ENCODE measurements at places on chromosomes 11 and 22.

- no peak for DNase-seq
These were observed 6.3 kb downstream of the GRK2 start for GRCh38 chr11:67272327-67273259.

DNA sequence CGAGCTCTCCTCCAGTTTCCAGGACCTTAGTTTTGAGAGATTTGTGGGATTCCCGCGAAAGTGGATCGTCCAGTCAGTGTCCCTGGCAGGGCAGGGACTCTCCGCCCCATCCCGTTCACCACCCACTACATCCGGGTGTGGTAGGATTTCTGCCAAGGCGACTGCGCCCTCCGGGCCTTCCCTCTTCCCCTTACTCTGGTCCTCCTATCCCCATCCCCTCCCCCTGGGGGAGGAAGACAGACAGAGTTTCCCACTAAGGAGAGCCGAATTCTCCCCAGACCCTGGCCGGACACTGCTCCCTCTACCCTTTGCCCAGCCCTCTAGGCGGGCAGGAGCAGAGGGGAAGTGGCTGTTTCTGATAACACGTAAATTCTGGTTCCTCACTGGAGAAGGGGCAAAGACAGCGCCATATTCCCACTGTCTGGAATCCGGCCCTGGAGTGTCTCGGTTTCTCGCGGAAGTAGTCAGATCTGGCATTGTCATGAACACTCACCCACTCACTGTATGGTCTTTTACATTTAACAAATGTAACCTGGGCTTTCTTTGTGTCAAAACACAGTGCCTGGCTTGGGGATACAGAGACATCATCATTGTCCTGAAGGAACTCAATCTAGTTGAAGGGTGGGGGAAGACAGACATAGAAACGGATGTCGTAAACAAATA, 1.1 kb upstream of the NECTIN1 start:
- DNase-seq, result no peak

- DNase-seq, result peak; percentile 57
These were observed 36.1 kb downstream of the MMP20 start for GRCh38 chr11:102589047-102589459.

GRCh38 chr11:77598195-77598594, 8.4 kb downstream of the AQP11 start:
- no peak for DNase-seq

DNA sequence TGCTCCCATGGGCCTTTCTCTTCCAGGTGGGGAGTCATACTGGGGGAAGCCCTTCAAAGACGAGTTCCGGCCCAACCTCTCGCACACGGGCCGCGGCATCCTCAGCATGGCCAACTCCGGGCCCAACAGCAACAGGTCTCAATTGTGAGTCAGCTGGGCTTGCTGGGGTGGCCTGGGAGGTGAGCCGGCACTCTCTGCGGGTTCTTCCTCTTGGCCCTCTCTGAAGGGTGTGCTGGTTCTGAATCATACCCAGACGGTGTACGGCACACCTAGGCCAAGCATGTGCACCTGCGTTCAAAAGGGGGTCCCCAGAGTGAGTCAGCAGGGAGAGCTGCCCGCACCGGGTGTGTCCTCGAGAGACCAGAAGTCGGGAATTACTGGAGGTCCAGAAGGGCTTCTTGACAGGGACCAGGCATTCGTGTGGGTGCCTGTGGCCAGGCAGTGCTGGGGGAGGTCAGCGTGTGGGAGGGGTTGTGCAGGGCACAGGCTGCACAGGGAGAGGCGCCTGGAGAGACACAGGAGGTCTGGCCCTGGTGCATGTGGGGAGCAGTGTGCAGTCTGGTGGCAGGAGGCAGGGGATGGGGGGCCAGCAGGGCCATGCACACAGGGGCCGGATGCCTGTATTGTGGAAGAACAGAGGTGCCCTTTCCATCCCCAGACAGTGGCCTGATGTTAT, 23.0 kb downstream of the PPIL2 start:
- no peak for DNase-seq
